Mesothelial cell of epicardium (in vitro differentiated cells): ENCODE measurements at places on chromosomes 3 and 15.

- DNase-seq, result no peak
Measured at GRCh38 chr15:29170521-29170920, 99.1 kb downstream of the NSMCE3 start.

GRCh38 chr15:22846073-22846472 is 7.6 kb downstream of the NIPA2 start:
- DNase-seq, result no peak

- DNase-seq, result no peak
Measured at GRCh38 chr3:68751888-68752287, 180.5 kb downstream of the TAFA4 start.

- no peak for DNase-seq
Measured at GRCh38 chr15:67520321-67521028, 456 bp upstream of the C15orf61 start.

DNA sequence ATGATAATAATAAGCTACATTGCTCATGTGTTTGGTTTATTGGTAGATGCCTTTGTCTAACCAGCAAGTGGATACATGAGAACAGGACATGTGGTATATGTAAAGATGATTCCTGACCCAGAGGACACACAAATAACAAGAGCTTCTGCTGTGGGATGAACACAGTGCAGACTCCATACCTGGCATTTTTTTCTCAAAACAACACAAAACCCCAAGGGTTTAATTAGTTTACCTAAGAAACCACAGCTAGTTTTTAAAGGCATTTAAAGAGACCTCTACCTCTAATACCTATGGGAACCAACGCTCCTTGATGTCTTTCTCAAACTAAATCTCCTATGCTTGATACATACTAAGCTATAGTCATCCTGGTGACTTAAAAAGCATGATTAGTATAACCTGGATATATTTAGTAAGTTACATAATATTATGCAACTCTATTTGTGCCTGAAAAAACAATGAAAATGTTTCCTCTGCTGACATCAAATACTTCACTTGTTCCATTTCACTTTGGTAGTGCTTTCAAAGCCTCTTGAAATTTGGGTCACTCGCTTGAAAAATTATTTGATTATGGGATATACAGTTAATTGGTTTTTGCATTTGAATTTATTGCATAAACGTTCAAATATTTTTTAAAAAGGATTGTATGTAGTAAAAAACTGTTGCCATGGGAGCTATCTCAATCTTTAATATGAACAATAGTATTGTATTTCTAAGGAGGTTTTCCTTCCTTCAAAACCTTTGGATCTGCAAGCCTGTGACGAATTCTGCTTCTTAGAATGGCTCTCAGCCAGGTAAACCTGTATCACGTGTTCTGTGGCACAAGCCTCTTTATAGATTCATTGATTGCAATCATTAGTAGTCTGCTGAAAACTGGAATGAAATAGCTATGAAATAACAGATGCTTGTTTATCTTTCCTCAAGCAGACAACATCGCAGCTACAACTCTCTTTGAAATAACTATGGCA is 233.0 kb upstream of the KCNMB2 start:
- DNase-seq, result no peak

DNA sequence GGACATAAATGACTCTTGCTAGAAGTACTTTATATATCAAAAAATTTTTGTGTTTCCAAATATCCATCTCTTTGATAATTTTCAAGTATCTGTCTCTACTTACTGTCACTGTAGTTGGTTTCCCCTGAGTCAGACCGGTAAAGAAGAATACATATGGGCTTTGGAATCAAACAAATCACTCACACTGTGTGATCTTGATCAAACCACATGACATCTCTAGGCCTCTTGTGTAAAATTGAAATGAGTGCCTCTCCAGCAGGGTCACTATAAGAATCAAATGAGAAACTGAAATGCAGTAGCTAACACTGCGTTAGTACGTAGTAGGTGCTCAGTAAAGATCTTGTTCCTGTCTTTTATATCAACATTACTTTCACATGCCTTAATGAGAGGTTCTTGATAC is 314.6 kb upstream of the STT3B start:
- DNase-seq, result no peak

DNA sequence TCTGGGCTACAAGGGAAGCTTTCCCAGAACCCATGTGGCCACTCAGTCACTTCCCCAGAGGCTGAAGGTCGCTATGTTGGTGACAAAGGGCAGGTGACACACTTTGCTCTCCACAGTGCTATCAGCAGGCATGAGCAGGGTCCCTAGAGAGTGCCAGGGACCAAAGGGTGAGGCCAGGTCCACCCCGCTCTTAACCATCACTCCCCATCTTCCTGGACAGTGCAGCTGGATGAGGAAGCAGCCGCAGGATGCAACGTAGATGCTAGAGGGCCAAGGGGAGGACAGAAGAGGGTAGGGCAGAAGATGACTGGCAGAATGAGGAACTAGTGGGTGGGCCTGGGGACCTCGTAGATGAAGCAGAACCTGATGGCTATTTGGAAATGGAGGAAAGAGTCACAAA is 13.6 kb upstream of the LTF start:
- no peak for DNase-seq

DNA sequence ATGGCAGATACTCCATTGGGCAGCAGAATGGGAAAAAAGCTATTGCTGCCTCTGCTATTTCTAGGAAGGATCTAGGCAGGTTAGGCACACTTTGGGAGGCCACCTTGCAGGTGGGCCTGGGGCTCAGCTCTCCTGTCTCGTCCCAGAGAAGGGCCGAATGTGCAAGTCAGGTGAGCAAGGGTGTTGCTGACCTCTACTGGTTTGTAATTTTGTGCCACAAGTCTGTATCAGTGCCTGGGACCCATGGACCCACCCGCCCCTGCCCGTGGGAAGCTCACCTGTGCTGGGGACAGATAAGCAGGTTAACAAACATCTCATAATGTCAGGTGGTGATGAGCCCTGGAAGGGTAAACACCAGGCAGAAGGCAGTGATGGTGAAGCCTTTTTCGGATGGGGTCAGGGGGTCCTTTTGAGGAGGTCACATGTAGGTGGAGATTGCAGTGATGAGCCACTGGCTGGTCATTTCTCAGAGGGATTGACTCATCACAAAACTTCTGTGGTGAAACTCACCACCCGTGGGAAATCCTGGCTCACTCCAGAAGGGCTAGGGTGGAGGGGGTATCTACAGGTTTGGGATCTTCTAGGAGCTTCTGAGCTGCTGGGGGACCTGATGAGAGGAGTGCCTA is 161.3 kb downstream of the KLF13 start:
- no peak for DNase-seq

GRCh38 chr3:143634991-143635390 is 213.3 kb downstream of the SLC9A9 start:
- DNase-seq, result no peak

DNA sequence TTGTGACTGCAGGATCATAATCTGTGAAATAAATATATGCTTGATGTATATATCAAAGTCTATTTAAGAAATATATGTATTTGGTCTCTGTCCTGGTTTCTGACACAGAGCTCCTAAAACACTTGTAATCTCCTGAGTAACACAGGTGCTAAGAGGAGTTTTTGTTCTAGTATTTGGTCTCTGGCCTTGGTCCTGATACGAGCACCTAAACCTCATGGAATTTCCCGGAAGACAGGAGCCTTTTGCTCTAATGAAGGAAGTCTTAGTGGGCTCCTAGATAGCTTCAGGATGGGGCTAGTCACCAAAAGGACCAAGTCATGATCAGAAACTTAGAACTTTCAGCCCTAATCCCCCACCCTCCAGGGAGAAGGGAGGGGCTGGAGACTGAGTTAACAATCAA is 19.2 kb upstream of the MUSTN1 start:
- DNase-seq, result no peak

GRCh38 chr3:49606427-49606826 is 52.1 kb downstream of the BSN start:
- peak; percentile 22 for DNase-seq

DNA sequence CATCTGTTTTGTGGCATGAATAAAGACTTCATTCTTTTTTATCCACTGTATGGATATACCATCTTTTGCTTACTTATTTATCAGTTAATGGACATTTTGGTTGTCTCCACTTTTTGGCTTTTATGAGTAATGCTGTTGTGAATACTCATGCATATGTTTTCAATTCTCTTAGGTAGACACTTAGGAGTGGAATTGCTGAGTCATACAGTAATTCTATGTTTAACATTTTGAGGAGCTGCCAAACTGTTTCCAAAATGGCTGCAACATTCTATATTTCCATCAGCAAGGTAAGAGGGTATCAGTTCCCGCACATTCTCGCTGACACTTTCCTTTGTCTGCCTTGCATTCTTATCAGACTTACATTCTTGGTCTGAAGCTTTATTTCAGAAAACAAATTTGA is 191.1 kb downstream of the WNT5A start:
- DNase-seq, result no peak

DNA sequence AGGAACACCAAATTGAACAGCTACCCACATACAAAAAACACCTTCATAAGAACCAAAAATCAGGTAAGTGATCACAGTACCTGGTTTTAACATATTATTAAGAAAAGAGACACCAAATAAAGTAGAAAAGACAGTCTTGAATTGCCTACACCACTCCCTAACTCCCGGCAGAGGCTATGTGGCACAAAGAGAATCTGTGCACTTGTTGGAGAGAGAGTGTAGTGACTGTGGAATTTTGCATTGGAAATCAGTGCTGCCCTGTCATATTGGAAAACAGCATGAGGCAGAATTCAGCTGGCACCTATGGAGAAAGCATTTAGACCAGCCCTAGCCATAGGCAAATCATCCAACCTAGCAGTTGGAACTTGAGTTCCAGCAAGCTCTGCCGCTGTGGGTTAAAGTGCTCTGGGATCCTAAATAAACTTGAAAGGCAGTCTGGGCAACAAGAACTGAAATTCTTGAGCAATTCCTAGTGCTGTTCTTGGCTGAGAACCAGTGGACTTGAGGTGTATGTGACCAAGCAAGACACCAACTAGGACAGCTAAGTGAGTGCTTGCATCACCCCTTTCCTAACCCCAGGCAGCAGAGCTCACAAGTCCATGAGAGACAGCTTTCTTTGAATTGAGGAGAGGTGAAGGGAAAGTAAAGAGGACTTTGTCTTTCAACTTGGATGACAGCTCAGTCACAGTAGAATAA is 969.6 kb upstream of the ALCAM start:
- no peak for DNase-seq

- DNase-seq, result no peak
Measured at GRCh38 chr15:77519540-77519939, 98.9 kb downstream of the HMG20A start.

- DNase-seq, result no peak
Measured at GRCh38 chr3:100053951-100054620, 60.2 kb downstream of the FILIP1L start.

- no peak for DNase-seq
Measured at GRCh38 chr3:181860235-181860634, 148.5 kb downstream of the SOX2 start.

DNA sequence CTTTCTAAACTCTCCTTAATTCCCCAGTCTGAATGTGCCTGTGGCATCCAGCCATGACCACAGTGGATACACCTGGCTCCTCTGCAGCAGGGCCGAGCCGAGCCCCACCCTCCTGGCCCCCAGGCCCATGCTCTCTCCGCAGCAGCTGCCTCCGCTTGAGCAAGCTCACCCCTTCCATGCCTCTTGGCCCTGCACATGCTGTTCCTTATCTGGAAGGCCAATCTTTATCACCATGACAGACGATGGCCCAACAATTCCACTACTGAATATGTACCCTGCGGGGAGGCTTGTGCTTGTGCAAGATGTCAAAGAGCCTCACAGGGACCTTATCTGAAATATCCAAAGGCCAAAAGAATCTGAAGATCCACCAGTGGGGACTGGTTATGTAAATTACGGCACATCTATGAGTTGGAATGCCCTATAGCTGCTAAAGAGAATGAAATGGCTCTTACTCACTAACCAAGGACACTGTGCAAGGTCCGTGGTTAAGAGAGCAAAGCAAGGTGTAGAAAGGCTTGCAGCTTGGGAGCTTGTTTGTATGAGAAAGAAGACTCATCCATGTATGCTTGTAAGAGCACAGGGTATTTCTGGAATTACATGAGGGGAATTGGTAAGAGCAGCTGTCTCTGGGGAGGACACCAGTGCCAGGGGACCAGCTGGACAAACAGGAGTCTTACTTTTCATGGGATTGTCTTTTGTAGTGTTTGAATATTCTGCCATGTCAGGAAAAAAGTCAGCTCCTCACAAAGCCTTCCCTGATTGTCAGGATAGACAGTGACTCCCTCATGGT is 55.2 kb downstream of the WNT7A start:
- DNase-seq, result no peak
